ENCODE measurements at places on chromosomes 1 and 21. TPM values are rescaled to one million over a fixed set of nuclear protein-coding genes. Genes with fewer than 3 reads are reported as not detected.

DNA sequence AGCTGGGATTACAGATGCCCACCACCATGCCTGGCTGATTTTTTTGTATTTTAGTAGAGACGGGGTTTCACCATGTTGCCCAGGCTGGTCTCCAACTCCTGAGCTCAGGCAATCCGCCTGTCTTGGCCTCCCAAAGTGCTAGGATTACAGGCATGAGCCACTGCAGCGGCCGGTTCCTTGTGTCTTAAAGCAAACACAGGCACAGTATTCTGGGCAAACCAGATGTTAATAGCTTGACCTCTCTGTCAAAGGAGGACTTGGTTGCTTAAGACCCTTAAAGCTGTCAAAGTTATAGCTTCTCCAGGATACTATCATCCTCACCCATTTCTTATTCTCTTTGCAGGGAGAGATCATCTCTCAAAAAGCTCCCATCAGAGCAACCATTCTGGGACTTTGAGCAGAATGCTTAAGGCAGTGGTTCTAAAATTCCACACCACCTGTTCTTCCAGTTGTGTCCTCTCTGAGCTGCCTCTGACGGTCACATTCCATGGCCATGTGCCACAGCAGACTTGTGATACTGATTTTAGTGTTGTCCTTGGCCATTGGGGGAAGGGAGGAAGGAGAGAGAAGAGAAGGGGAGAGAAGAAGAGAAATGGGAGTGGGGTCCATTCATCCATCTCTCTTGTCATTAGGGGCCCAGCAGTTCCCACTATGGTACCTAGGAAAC is 81.8 kb downstream of the PBX1 start:
- H3K4me1 ChIP-seq: no peaks in the 10 kb centered on the region
- H3K36me3 ChIP-seq: no peaks in the 10 kb centered on the region
- H3K4me3 ChIP-seq: no peak overlapping the region

DNA sequence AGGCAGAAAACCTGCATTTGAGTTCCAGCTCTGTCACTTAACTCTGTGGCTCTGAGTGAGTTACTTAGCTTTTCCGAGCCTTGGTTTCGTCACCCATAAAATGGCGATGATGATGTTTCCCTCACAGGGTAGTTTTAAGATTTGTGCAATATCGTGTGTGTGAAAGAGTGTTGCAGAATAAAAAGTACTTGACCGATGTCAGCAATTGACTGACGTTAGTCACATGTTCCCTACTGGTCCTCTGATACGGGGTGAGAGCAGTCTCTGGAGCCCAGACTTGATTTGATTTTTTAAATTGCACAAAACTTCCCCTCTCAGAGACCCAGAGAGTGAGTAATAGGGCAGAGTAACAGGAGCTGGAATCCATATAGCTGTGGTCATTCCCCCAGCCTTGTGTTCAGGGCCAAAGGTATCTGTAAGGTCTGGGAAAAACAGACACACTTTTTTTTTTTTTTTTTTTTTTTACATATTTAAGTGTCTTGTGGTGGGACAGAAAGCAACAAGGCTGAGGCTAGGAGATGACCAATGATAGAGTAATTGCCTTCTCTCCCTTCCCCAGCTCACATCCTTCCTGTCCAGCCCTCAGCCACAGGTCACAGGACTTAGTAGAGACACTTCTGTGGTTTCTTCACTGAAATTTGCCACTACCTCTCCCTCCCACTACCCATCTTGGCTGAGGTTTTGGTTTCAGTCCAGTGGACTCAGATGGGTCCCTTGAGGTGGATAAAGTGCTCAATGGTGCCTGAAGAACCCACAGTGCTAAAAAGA is 2.0 kb downstream of the FCER1G start:
- no peak overlapping the region for H3K27ac ChIP-seq
- peaks cover 19% of the 10 kb centered on the region for H3K4me1 ChIP-seq
- no peak for DNase-seq

AGT gene
- not detected for total RNA-seq

GRCh38 chr1:22935433-22935832 is 37.2 kb downstream of the LACTBL1 start:
- no peak for DNase-seq
- no peak overlapping the region for H3K27ac ChIP-seq
- no peaks in the 10 kb centered on the region for H3K4me1 ChIP-seq
